ENCODE measurements at places on chromosomes 11 and 22.

- no peak for DNase-seq
Observed at GRCh38 chr11:128563308-128563707, 24.1 kb downstream of the ETS1 start.

DNA sequence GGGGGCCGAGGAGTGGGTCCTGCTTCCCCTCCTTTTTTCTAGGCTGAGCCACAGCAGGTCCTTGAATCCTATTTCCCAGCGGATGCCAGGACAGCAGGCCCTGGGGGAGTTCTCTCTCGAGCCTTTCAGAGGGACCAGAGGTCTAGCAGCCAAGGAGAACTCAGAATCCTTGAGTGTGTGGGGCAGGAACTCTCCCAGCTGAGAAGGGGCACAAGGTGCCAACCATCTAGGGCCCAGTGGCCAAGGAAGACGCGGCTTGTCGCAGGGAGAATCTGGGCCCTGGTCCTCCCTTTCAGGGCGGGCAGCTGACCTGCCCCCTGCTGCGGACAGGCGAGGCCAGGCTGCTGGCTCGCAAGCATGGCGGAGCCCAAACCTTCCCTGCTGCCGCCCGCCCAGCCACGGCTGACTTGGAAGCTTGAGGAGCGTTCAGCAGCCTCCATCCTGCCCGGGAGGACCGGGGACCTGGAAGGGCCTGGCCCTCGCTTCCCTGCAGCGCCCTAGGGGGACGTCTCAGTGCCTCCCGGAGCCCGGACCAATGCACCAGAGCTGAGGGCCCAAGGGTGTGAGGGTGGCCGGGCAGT is 972 bp upstream of the TSSC4 start:
- DNase-seq = peak; percentile 38

DNA sequence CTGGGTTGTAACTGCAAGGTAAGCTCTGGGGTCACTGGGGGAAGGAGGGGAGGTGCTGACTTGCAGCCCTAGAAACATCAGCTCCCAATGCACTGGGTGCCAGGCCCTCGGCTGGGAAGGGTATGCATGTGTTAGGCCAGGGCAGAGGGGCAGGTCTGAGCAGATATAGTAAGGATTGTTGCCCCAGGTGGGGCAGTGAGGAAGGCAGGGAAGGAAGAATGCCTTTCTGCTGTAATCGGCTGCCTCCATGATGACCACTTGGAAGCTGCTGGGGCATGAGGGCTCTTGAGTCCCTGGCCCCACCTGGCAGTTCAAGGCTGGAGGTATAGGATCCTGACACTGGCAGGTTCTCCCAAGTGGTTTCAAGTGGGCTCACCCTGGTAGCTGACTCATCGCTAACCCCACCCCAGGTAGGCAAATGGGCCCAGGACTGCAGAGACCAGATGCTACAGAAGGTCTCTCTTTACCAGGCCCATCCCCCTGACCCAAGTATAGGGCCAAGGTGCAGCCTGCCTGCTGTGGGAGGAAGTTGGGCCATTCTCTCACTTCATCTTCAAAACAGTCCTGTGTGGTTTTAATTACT is 56.7 kb downstream of the TIMP3 start:
- no peak for DNase-seq

GRCh38 chr22:17945888-17946648 is 78.3 kb downstream of the MICAL3 start:
- no peak for DNase-seq

- no peak for DNase-seq
Observed at GRCh38 chr22:38707984-38708383, 2.2 kb downstream of the GTPBP1 start.

DNA sequence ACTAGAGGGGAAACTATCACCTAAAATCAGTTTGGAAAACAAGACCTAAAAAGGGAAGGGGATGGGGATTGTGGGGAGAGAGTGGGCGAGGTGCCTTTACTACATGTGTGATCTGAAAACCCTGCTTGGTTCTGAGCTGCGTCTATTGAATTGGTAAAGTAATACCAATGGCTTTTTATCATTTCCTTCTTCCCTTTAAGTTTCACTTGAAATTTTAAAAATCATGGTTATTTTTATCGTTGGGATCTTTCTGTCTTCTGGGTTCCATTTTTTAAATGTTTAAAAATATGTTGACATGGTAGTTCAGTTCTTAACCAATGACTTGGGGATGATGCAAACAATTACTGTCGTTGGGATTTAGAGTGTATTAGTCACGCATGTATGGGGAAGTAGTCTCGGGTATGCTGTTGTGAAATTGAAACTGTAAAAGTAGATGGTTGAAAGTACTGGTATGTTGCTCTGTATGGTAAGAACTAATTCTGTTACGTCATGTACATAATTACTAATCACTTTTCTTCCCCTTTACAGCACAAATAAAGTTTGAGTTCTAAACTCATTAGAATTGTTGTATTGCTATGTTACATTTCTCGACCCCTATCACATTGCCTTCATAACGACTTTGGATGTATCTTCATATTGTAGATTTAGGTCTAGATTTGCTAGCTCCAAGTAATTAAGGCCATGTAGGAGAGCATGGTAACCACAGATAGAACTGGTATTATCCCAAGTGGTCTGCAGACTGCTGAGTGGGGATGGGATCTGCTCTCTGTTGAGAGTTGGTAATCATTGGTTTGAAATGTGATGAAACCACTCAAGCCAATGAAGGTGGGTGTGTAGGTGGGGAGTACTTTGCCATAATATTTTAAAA is 3.6 kb downstream of the NEAT1 start:
- peak; percentile 43 for DNase-seq
